ENCODE measurements at places on chromosomes 3 and 15. TPM values are rescaled to one million over a fixed set of nuclear protein-coding genes. Genes with fewer than 3 reads are reported as not detected.

GRCh38 chr3:104941785-104942184 lies 424.9 kb upstream of the ALCAM start:
- H3K4me1 ChIP-seq: peaks cover 12% of the 10 kb centered on the region
- no peaks in the 10 kb centered on the region for H3K36me3 ChIP-seq
- no peak for DNase-seq
- H3K4me3 ChIP-seq: no peak overlapping the region
- H3K27me3 ChIP-seq: no peaks in the 10 kb centered on the region

DNA sequence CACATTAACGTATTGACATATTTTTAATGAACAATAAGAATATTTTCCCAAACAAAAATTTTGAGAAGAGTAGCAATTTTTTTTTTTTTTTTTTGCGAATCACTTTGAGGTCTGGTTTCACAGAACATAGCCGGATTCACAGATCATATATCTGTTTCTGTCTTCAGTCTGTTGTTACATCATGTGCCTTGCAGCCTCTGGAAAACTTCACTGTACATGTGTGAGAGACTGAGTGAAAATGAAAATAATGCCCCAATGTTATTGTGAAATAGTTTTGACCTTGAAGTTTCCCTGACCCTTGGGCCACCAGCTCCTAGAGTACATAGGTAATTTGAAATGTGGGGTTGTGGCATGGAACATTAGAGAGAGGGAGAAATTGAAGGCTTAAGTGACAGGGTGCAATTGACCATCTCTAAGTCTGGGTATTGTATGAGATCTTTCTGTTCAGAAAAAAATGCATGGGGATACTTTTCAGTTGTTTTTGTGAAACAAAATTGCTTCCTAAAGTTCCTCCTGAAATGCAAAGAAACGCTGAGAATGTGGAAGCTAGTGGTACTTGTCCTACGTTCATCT lies 14.0 kb downstream of the ITPR1 start:
- DNase-seq: no peak
- H3K4me1 ChIP-seq: peaks cover 23% of the 10 kb centered on the region
- H3K4me3 ChIP-seq: no peak overlapping the region
- H3K27ac ChIP-seq: peak overlapping the region; percentile 67

GRCh38 chr3:12644331-12644937 lies 19.5 kb downstream of the RAF1 start:
- DNase-seq: no peak
- H3K27me3 ChIP-seq: no peaks in the 10 kb centered on the region
- peaks cover 39% of the 10 kb centered on the region for H3K4me1 ChIP-seq
- H3K36me3 ChIP-seq: no peaks in the 10 kb centered on the region
- peak overlapping the region; percentile 68 for H3K27ac ChIP-seq

DNA sequence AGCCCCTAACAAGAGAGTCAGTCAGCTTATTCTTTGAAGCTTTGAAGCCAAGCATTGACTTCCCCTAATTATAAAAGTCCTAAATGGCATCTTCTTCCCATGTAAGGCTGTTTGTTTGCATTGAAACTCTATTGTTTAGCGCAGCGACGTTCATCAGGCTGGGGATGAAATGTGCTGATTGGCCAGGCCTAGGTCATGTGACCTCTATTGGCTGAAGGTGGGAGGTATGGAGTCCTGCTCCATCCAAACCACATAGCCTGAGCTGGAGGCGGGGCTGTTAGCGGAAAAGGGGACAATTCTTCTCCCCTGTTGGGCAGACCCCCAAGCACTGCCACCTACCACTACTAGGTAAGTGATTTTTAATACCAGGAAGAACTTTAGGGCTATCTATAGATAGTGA lies 145.3 kb upstream of the PRR23C start:
- no peak overlapping the region for H3K4me3 ChIP-seq
- no peaks in the 10 kb centered on the region for H3K27me3 ChIP-seq
- DNase-seq: no peak
- no peaks in the 10 kb centered on the region for H3K36me3 ChIP-seq
- H3K4me1 ChIP-seq: no peaks in the 10 kb centered on the region

- H3K4me1 ChIP-seq: peaks cover 52% of the 10 kb centered on the region
- H3K36me3 ChIP-seq: peaks cover 18% of the 10 kb centered on the region
- H3K27ac ChIP-seq: peak overlapping the region; percentile 98
- H3K27me3 ChIP-seq: no peaks in the 10 kb centered on the region
- H3K4me3 ChIP-seq: peak overlapping the region; percentile 38
Observed at GRCh38 chr3:25592510-25592968, 72.2 kb downstream of the TOP2B start.

DNA sequence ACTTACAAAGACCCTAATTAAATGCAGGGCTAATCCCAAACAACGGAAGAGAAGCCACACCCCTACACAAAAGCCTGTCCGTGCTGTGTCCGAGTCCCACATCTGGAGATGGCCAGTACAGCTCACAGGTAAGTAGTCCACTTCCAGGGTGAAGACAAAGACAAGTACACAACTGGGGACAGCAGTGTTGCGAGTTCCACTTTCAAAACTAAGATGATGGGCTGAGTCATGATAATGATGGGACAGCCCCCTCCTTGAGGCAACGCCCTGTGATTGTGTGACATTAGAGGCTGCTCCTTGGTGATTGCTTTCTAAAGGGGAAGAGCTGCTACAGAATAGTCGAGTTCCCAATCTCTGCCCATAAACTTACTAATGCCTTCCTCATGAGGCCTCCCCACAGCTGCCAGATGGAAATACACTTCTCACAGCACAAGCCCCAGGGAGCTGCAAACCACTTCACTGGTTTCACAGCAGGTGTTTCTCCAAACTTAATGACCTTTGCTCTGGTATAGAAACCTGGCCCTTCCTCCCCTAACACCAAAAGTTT lies 27.6 kb downstream of the RFT1 start:
- no peak for DNase-seq
- no peak overlapping the region for H3K4me3 ChIP-seq
- H3K27ac ChIP-seq: no peak overlapping the region
- H3K4me1 ChIP-seq: peaks cover 4% of the 10 kb centered on the region
- H3K27me3 ChIP-seq: no peaks in the 10 kb centered on the region
- H3K36me3 ChIP-seq: peaks cover 30% of the 10 kb centered on the region

DNA sequence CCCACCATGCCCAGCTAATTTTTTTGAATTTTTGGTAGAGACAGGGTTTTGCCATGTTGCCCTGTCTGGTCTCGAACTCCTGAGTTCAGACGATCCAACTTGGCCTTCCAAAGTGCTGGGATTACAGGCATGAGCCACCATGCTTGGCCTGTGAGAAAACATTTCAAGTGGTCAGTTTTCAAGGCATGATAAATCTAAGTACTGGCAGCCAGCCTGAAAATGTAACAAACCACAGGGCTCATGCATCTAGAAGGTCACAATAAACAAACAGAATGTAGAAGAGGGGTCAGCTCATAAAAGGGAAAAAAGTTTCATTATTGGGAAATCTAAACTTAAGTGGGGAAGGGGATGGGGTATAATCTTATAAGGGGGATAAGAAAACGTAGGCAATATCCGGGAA lies 39.9 kb downstream of the PPCDC start:
- H3K4me3 ChIP-seq: no peak overlapping the region
- no peaks in the 10 kb centered on the region for H3K27me3 ChIP-seq
- H3K36me3 ChIP-seq: peaks cover 10% of the 10 kb centered on the region
- H3K27ac ChIP-seq: peak overlapping the region; percentile 41
- H3K4me1 ChIP-seq: peaks cover 22% of the 10 kb centered on the region
- peak; percentile 49 for DNase-seq

DNA sequence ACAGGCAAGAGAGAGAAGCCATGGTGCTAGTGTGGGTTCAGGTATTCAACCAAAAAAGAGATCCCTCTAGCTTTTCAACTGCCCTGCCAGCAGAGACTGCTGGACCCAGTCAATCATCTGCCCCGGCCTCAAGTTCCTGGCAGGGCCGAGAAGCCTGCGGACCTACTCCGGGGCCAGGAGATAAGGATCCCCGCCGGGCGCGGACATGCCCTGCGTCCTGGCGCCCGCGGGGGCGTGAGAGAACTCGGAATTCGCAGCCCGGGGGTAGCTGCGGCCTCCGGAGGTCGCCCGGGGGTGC lies 821 bp upstream of the MAGI1 start:
- no peaks in the 10 kb centered on the region for H3K27me3 ChIP-seq
- H3K36me3 ChIP-seq: peaks cover 4% of the 10 kb centered on the region
- peak overlapping the region; percentile 98 for H3K4me3 ChIP-seq
- H3K4me1 ChIP-seq: peaks cover 54% of the 10 kb centered on the region
- DNase-seq: no peak
- peak overlapping the region; percentile 96 for H3K27ac ChIP-seq

DNA sequence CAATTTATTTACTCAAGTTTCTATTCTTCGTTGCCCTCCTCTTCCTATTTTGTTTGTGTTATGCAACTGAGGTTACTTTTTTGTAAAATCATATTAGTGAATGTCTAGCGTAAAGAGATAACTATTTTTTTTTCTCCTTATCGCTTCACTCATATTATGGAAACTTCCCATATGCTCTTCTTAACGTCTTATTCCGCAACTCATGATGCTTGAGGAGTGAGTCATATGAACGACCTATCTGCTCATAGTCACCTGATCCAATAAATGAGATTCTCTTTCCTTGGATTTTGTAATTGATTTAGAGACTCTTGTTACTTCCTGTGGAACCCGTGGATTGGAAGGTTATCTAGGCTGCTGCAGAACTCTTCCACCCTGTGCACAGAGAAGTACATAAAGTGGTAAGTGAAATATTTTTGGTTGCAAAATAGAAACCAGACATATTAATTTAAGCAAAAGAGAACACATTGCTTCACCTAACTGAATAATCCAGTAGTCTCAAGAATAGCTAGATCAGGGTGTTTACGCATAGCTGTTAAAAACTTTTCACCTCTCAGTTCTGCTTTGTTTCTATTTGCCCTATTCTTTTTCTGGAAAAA lies 719.3 kb upstream of the SGO1 start:
- H3K4me3 ChIP-seq: no peak overlapping the region
- no peak for DNase-seq
- H3K27ac ChIP-seq: no peak overlapping the region
- H3K36me3 ChIP-seq: no peaks in the 10 kb centered on the region
- H3K27me3 ChIP-seq: no peaks in the 10 kb centered on the region

- no peak overlapping the region for H3K4me3 ChIP-seq
- peaks cover 24% of the 10 kb centered on the region for H3K4me1 ChIP-seq
- H3K27ac ChIP-seq: no peak overlapping the region
- H3K27me3 ChIP-seq: peaks cover 31% of the 10 kb centered on the region
Observed at GRCh38 chr15:31300208-31300661, 26.4 kb upstream of the KLF13 start.

GRCh38 chr3:31456373-31456772 lies 76.4 kb upstream of the STT3B start:
- no peak overlapping the region for H3K27ac ChIP-seq
- no peaks in the 10 kb centered on the region for H3K36me3 ChIP-seq
- no peaks in the 10 kb centered on the region for H3K4me1 ChIP-seq
- H3K27me3 ChIP-seq: peaks cover 25% of the 10 kb centered on the region
- no peak for DNase-seq

DNA sequence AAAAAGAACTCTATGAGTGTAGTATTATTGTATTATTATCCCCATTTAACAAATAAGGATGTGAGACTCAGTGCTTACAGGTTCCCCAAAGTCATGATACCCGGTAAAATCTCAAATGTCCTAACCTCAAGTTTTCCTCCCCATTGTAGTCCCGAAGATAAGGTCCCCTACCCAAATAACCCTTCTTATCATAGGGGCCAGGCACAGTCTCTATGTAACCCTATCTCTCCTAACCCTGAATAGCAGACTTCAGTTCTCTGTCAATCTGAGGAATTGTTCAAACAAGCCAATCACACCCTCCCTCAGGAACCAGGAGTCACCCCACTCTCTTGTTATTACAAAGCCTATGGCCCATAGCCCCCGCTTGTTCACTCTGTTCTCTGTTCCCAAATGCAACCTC lies 10.5 kb upstream of the SUSD5 start:
- peaks cover 3% of the 10 kb centered on the region for H3K27me3 ChIP-seq
- no peaks in the 10 kb centered on the region for H3K36me3 ChIP-seq
- H3K27ac ChIP-seq: no peak overlapping the region
- no peaks in the 10 kb centered on the region for H3K4me1 ChIP-seq
- H3K4me3 ChIP-seq: no peak overlapping the region

GRCh38 chr15:92797168-92798052 lies 102.7 kb upstream of the CHD2 start:
- H3K27me3 ChIP-seq: no peaks in the 10 kb centered on the region
- no peak overlapping the region for H3K27ac ChIP-seq
- DNase-seq: no peak
- peaks cover 17% of the 10 kb centered on the region for H3K4me1 ChIP-seq
- no peaks in the 10 kb centered on the region for H3K36me3 ChIP-seq

- no peak overlapping the region for H3K4me3 ChIP-seq
- H3K36me3 ChIP-seq: no peaks in the 10 kb centered on the region
- H3K27ac ChIP-seq: no peak overlapping the region
Observed at GRCh38 chr15:101502572-101503295, 13.2 kb upstream of the PCSK6 start.

DNA sequence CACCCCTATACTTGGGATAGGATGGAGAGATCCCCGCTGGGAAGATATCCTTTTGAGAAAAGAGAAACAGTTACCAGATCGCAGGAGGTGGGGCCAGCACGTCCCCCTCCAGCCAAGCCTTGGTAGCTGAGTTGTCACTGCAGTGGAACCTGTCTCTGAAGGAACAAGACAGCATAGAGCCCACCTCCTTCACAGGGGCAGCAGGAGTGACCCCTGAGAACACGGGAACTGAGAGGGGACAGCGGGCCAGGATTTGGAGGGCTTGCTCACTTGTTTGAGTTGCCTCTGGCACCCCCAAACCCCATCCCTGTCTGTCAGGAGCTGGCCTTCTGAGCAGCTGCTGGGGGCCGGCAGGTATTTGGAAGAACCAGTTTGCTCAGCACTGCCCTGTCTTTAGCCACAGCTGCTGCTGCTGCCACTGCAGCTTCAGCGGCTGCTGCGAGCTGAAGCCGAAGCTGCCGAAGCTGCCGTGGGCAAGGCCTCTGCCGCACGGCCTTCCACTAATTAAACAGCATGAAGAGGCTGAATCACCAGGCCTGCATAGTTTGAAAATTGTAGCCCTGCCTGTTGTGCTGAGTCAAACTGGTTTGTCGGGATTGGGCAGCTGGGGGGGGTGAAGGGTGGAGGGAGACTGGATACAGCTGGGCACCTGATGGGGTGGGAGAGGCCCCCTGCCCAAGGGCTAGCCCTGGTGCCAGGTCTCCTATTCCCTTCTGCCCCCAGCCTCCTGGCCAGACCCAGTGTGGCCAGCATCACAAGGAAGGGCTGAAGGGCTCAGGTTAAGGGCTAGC lies 4.0 kb downstream of the EPHB3 start:
- no peaks in the 10 kb centered on the region for H3K36me3 ChIP-seq
- no peak for DNase-seq
- H3K4me3 ChIP-seq: no peak overlapping the region
- peaks cover 65% of the 10 kb centered on the region for H3K4me1 ChIP-seq
- H3K27ac ChIP-seq: peak overlapping the region; percentile 68
- peaks cover 6% of the 10 kb centered on the region for H3K27me3 ChIP-seq

Gene ADAMTS17
- 0.39 TPM for total RNA-seq

Gene CIDEC
- total RNA-seq: not detected

Gene NEO1
- total RNA-seq: 25.5 TPM

Gene LRRC2
- total RNA-seq: 1.2 TPM

Gene IL5RA
- not detected for total RNA-seq

Gene C3orf22
- not detected for total RNA-seq

Gene ITGA11
- total RNA-seq: 1,161 TPM

Gene TRIP4
- 24.5 TPM for total RNA-seq

Gene CHRNA3
- total RNA-seq: 0.29 TPM

Gene CATSPER2
- 3.1 TPM for total RNA-seq
